ENCODE measurements at places on chromosomes 12 and 14. TPM values are rescaled to one million over a fixed set of nuclear protein-coding genes. Genes with fewer than 3 reads are reported as not detected.

Gene E2F7
- 9.1 TPM for total RNA-seq

Gene SAMD15
- 1.3 TPM for total RNA-seq

Gene MMP19
- not detected for total RNA-seq

Gene BMP4
- 56.4 TPM for total RNA-seq

Gene PLCZ1
- total RNA-seq = not detected

- H3K27me3 ChIP-seq = peaks cover 8% of the 10 kb centered on the region
- H3K27ac ChIP-seq = no peak overlapping the region
- H3K4me1 ChIP-seq = peaks cover 24% of the 10 kb centered on the region
- no peak overlapping the region for H3K4me3 ChIP-seq
Measured at GRCh38 chr12:100656856-100657255, 83.4 kb downstream of the GAS2L3 start.

Gene SIX4
- total RNA-seq = 6.7 TPM

DNA sequence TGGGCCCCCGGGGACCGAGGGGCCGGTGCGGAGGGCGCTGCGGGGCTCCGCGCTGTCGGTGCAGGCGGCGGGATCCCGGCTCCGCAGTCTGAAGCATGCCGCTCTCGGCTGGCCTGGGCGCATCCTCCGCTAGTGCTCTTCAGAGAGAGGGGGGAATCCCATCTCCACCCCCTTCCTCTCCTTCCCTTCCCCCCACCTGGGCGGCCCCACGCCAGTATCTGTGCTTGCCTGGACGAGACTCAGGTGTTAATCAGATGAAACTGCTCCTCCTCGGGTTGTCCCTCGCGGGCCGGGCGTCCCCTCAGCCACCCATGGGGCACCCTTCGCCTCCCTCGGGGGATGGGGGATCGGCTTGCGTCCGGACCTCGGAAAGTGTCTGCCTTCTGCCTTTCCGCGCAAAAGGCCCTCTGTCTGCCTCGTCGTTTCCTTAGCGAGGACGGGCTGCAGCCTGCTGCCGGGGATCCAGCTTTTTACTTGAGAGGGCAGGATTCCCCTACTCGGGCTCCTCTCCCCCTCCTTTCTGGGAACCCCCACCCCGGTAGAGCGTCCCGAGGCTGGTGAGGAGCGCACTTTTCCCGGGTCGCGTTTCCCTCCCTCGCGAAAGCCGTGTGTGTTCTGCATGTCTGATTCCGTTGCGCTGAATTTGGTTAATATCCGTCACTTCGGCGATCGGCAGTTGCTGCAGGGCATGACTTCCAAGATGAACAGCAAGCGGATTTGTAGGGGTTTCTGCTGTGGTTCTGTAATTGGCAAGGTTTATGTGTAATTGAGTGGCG, 1.1 kb downstream of the GPHN start:
- H3K4me1 ChIP-seq = peaks cover 35% of the 10 kb centered on the region
- no peak for DNase-seq

- H3K4me1 ChIP-seq = peaks cover 73% of the 10 kb centered on the region
- peak overlapping the region; percentile 53 for H3K27ac ChIP-seq
- H3K36me3 ChIP-seq = no peaks in the 10 kb centered on the region
- no peaks in the 10 kb centered on the region for H3K27me3 ChIP-seq
- DNase-seq = peak; percentile 35
Measured at GRCh38 chr12:93448796-93449195, 7.0 kb upstream of the UBE2N start.

DNA sequence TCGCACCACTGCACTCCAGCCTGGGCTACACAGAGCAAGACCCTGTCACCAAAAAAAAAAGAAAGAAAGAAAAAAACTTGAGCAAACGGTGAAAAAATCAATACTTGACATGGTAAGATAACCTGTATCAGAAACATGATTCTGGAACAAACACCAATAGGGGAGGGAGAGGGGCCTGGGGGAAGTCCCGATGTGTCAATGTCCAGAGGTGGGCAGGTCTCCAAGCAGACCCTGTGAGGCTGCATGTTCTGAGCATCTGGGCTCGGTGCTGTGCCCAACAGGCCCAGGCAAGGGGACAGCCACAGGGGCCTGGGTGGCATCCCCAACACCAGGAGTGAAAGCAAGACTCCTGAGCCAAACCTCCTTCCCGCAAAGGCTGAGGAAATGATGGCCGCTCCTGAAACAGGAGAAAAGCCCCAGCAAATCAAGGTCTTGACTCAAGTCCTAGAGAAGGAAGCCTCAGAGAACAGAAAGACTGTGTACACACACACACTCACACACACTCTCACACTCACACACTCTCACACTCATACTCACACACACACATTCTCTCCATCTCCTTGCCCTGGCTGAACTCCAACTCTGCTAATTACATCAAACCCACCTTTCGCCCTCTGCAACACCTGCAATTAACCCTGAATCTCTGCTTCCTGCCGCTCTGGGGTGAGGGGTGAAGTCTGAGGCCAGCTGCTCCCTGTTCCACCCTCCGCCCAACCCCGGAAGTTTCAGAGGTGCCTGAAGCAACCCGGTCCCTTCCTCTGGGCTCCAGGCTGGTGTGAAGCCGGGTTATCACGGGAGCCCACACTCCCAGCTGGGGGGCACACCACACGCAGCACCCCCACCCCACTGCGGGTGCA, 20.4 kb downstream of the CCDC88C start:
- no peaks in the 10 kb centered on the region for H3K36me3 ChIP-seq
- H3K27ac ChIP-seq = no peak overlapping the region
- H3K4me3 ChIP-seq = no peak overlapping the region
- DNase-seq = no peak

- no peak overlapping the region for H3K27ac ChIP-seq
- no peak for DNase-seq
- H3K36me3 ChIP-seq = no peaks in the 10 kb centered on the region
- H3K27me3 ChIP-seq = no peaks in the 10 kb centered on the region
Measured at GRCh38 chr14:103762541-103762940, 46.9 kb downstream of the ZFYVE21 start.

Gene RND1
- total RNA-seq = 2.2 TPM

GRCh38 chr14:90608929-90609341, 207.3 kb downstream of the TTC7B start:
- no peaks in the 10 kb centered on the region for H3K36me3 ChIP-seq
- H3K4me3 ChIP-seq = no peak overlapping the region
- H3K4me1 ChIP-seq = no peaks in the 10 kb centered on the region
- no peaks in the 10 kb centered on the region for H3K27me3 ChIP-seq
- no peak for DNase-seq

GRCh38 chr12:19971361-19972280, 396.7 kb upstream of the PDE3A start:
- no peaks in the 10 kb centered on the region for H3K36me3 ChIP-seq
- H3K4me3 ChIP-seq = no peak overlapping the region
- no peaks in the 10 kb centered on the region for H3K4me1 ChIP-seq
- DNase-seq = peak; percentile 5
- H3K27ac ChIP-seq = no peak overlapping the region
- no peaks in the 10 kb centered on the region for H3K27me3 ChIP-seq

DNA sequence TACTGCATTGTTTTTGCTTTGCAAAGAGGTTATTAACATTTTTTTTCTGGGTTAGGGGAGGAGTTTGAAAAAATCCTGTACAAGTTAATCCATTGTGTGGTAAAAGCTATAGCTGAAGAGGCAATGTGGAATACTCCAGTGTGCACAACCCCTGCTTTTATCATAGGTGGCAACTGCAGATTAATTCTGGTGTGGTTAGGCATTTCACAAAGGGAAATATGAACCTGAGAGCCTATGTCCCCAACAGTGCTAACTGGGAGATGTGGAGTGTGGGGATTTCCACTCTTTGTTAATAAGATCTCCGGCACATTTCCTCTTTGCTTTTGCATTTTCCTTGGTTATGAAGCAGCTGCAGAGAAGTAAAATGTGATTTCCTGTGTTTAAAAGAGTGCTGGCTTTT, 33.6 kb downstream of the PRORP start:
- DNase-seq = no peak
- peaks cover 26% of the 10 kb centered on the region for H3K4me1 ChIP-seq
- no peak overlapping the region for H3K27ac ChIP-seq
- no peak overlapping the region for H3K4me3 ChIP-seq

GRCh38 chr12:100539202-100539601, 34.3 kb upstream of the GAS2L3 start:
- peaks cover 4% of the 10 kb centered on the region for H3K36me3 ChIP-seq
- H3K27me3 ChIP-seq = no peaks in the 10 kb centered on the region
- H3K4me3 ChIP-seq = no peak overlapping the region
- no peak overlapping the region for H3K27ac ChIP-seq
- DNase-seq = no peak
- no peaks in the 10 kb centered on the region for H3K4me1 ChIP-seq

GRCh38 chr12:117533687-117534086, 172.3 kb upstream of the NOS1 start:
- H3K4me3 ChIP-seq = no peak overlapping the region
- no peak overlapping the region for H3K27ac ChIP-seq
- H3K4me1 ChIP-seq = no peaks in the 10 kb centered on the region
- peaks cover 3% of the 10 kb centered on the region for H3K27me3 ChIP-seq

- DNase-seq = no peak
- H3K4me3 ChIP-seq = no peak overlapping the region
- H3K27me3 ChIP-seq = no peaks in the 10 kb centered on the region
- peaks cover 26% of the 10 kb centered on the region for H3K4me1 ChIP-seq
- no peak overlapping the region for H3K27ac ChIP-seq
Measured at GRCh38 chr14:74938531-74939495, 15.8 kb upstream of the RPS6KL1 start.

Gene TSHR
- not detected for total RNA-seq

DNA sequence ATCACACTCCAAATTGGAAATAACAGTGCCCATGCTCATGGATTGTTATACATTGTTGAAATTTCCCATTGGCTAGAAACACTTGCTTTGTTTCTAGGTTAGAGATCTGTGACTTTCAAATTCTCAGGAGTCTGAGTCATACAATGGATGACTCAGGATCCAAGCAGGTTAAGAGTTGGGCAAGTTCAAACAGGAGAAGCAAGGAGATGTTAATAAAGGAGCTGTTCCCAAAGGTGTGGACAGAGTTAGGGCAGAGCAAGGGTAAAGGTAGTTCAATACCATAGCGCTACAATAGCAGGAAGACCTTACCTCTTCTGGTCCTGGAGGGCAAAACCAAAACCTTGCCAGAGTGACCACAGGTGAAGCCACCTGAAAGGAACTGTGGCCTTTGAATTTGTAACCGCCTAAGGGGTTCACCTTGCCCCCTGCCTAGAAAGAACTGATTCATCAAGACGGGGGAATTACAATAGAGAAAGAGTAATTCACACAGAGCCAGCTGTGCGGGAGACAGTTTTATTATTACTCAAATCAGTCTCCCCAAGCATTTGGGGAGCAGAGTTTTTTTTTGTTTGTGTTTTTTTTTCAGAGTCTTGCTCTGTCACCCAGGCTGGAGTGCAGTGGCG, 4.2 kb upstream of the AMN1 start:
- no peak overlapping the region for H3K4me3 ChIP-seq
- H3K4me1 ChIP-seq = peaks cover 41% of the 10 kb centered on the region
- H3K27ac ChIP-seq = peak overlapping the region; percentile 31

Gene TGM1
- 3.2 TPM for total RNA-seq

Gene TOGARAM1
- total RNA-seq = 10.6 TPM

- no peaks in the 10 kb centered on the region for H3K36me3 ChIP-seq
- peaks cover 29% of the 10 kb centered on the region for H3K4me1 ChIP-seq
- no peaks in the 10 kb centered on the region for H3K27me3 ChIP-seq
- H3K27ac ChIP-seq = no peak overlapping the region
- DNase-seq = no peak
Measured at GRCh38 chr12:47867495-47867941, 37.3 kb downstream of the VDR start.

GRCh38 chr12:27545665-27546064, 21.7 kb downstream of the PPFIBP1 start:
- no peaks in the 10 kb centered on the region for H3K36me3 ChIP-seq
- H3K4me3 ChIP-seq = no peak overlapping the region
- H3K27me3 ChIP-seq = no peaks in the 10 kb centered on the region
